Stimulated activated CD8-positive, alpha-beta memory T cell treated with anti-CD3 and anti-CD28 coated beads, Interleukin-15, amount 100 ng/mL, for 1 hour (primary cell): ENCODE measurements at places on chromosomes 12 and 14.

- DNase-seq, result no peak
These were observed 718 bp downstream of the PACS2 start for GRCh38 chr14:105315211-105315721.

DNA sequence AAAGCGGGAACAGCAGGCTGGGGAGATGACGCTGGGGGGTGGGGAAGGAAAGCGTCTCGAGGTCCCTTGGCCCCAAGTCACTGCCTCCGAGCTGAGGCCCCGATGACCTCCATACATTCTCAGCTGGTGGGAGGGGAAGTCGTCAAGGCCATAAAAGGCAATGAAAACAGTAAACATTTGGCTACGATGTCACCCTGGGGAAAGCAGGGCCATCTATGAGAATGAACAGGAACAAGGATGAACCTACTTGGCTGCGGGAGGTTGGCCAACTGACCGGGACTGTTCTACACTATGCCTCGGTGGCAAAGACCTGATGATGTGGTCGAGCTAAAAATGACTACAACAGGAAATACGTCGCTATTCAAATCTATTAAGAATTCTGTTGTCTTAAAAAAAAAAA lies 19.5 kb downstream of the PRKAB1 start:
- no peak for DNase-seq

- DNase-seq, result no peak
These were observed 9.5 kb downstream of the RFLNA start for GRCh38 chr12:124304314-124304790.

DNA sequence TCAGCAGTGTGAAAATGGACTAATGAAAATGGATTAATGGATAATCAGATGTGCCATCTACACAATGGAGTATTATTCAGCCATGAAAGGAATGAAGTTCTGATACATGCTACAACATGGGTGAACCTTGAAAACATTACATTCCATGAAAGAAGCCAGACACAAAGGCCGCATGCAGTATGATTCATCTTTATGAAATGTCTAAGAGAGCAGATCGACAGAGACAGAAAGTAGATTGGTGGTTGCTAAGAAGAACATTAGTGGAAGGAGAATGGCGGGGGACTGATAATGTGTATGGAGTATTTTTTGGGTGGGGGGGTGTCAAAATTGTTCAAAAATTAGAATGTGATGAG lies 47.3 kb downstream of the PRKAB1 start:
- no peak for DNase-seq

DNA sequence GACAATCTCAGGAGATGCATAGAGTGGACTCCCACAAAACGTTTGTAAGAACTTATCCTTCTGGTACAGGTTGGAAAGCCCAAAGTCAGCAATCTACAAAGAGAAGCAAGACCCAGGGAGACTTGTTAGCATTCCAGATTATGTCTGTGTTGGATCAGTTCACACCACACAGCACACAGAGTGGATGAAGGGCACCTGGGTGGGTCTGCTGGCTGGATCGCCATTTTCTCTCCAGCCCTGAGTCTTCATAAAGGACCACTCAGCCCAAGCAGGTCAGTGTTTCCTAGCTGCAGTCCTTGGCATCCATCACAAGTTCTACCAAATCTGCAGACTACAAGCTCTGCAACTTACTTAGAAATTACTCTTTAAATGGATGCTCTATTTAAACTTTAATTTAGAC lies 66.0 kb downstream of the NUAK1 start:
- no peak for DNase-seq

DNA sequence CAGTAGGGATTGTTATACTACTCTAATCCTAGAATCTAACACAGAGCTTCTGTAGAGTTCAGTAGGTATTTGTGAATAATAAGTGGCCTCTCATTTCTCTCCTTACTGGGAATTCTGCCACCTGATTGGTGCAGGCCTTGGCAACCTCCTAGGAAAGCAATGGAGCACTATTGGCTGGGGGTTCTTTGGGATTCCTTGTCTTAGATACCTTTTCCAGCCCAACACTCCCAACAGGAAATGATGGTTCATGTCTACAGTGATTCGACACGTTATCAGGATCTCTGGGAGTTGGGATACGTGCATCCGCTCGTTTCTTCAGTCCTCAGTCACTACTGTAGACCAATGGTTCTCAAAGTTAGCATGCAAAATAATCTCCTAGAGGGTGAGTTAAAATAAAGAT lies 67.4 kb downstream of the ELK3 start:
- no peak for DNase-seq

- DNase-seq, result no peak
These were observed 22.1 kb downstream of the PRKD1 start for GRCh38 chr14:29905543-29905942.

GRCh38 chr12:119630223-119630780 lies 36.7 kb downstream of the TMEM233 start:
- no peak for DNase-seq

- no peak for DNase-seq
These were observed 44.9 kb downstream of the DERA start for GRCh38 chr12:15956010-15956409.

DNA sequence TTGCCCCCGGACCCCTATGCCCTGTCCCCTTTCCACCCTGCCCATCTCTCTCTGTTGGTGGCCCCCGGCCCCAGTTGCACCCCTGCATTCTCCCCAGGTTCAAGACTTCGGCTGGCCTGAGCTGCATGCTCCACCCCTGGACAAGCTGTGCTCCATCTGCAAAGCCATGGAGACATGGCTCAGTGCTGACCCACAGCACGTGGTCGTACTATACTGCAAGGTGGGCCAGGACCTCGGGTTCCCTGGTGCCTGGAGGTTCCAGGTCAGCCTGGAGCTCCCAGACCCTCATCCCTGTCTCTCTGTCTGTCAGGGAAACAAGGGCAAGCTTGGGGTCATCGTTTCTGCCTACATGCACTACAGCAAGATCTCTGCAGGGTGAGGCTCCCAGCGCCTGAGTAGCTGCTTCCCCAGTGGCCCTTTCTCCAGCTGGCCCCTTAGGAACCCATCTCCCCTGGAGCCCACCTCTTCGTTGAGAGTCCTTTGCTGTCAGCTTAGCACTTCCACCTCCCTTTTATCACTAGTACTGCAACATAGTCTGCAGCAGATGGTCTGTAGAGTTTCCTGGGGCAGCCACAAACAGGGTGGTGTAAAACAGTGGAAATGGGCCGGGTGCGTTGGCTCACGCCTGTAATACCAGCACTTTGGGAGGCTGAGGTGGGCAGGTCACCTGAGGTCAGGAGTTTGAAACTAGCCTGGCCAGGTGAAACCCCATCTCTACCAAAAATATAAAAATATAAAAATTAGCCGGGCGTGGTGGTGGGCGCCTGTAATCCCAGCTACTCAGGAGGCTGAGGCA lies 5.8 kb downstream of the TNS2 start:
- DNase-seq, result no peak

DNA sequence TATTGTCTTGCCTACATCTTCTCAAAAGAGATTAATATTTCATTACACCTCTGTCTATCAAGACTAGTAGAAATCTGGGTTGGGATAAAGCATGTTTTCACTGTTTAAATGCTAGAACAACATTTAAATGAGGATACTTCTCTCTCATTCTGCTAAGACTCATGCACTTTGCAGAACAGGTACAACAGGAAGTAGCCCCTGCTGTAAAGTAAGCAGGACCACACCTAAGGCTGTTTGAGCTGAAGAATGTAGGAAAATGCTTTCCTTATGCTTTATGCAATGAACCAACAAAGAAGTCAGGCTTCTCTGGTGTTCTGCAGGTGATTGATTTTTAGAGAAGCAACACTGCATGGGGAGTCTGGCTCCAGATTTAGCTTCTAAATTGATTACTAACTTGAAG lies 89.4 kb downstream of the PAX9 start:
- DNase-seq, result no peak

GRCh38 chr12:39365364-39366001 lies 77.4 kb downstream of the KIF21A start:
- DNase-seq, result no peak

GRCh38 chr14:103894034-103894722 lies 34.1 kb upstream of the TDRD9 start:
- DNase-seq, result no peak
